ENCODE measurements at places on chromosomes 7 and 10.

GRCh38 chr10:34434119-34434594, 380.9 kb downstream of the PARD3 start:
- DNase-seq, result no peak

- no peak for DNase-seq
Measured at GRCh38 chr10:109696462-109696861, 226.8 kb downstream of the XPNPEP1 start.

DNA sequence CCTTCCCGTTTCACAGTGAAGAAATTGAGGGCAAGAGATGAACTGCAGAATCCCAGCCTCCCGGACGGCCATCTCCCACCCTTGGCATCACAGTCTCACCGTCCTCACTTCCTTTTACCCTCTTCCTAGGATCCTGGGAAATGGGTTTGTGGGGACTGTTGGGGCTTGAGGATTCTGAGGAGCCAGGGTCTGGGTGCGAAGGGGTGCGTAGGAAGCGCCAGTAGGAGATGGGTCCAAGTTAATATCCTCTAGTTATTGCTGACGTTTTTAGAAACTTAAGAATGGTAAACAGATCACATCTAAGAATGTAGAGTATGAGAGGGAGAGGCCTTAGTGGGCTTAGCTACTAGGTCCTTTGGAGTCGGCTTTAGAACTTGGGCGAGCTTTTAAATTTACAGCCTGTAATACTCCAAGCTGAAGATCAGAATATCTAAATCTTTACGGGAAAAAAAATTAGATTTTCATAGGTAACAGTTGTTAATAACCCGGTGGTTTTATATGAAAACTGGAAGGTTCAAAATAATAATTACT, 696 bp downstream of the MALSU1 start:
- DNase-seq, result no peak

GRCh38 chr10:60644436-60645130, 133.7 kb upstream of the CDK1 start:
- DNase-seq, result no peak

GRCh38 chr10:43687373-43687772, 38.7 kb upstream of the ZNF32 start:
- no peak for DNase-seq

GRCh38 chr7:141217938-141218337, 144.1 kb downstream of the TMEM178B start:
- DNase-seq, result no peak
